DMS53 (cell line): ENCODE measurements at places on chromosomes 12 and 14.
A peak's percentile ranks its signal among the peaks of the same experiment; 100 is the strongest.

- no peak for DNase-seq
Measured at GRCh38 chr12:3437986-3438385, 53.0 kb upstream of the PRMT8 start.

DNA sequence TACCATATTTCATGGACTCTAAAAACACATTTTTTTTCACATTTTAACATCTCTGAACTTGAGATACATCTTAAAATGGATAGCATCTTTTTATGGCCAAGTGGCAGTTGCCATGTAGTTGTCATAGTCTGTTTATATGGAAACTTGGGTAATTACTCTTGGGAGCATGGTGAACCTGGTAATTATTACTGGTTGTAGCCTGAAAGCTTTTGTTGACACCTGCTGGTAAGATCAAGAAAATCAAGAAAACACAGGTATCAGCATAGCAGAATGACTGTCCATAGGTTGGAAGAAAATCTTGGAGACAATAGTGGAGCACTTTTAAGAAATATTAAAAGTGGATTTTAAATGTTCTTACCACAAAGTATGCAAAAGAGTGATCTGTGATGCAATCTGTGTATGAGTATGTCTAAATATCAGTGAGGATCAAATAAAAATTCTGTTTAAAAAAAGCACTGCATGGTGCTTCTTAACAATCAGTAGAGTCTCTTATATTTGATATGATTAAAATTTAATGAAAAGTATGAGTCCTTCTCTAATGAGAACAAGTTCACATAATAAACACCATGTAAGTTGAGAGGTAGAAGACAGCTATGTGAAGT is 44.2 kb downstream of the TTC8 start:
- DNase-seq = peak; percentile 48

DNA sequence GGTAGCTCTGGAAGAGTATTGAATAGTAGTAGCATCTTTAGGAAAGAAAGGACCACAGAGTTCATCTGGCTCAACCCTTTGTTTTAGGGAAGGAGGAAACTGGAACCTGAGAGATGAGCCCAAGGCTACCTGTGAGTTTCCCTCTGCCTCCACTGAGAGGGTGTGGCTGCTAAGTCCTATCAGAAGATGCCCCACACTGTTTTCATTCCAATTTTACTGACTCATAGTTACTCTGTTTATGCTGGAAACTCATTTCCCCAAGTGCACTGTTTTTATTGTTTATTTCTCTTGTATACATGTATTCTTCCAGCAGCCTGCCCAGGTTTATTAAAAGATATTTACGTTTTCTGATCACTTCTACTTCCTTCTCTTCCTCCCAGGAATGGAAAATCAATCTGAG is 127.4 kb upstream of the ARHGAP5 start:
- DNase-seq = no peak

DNA sequence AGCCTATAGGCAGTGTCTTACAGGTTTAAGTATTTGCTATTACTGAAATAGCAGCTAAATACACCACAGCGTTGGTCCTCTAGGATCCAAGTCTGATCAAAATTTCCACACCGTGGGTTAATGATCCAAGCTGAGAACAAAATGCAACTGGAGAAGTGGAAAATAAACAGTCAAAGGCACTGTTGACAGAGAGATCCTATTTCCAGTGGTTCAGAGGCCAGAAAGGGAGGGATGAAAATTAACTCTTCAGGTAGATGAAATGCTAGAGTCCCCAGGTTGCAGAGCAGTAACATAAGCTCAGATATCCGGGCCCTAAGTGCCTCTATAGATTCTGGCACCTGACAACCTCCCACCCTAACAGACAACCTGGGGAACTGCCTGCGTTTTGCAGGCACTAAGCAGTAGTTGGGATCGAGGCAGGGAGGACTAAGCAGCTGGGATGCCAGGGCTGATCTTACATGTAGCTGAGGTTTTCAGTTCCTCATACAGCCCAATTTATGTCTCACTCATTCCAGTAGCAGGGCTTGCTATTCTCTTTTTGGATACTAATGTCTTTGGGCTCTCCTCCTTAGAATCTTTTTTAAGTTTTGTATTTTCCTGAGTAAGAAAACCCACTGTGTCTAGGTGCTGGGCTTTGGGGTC is 42.7 kb upstream of the CRACR2A start:
- peak; percentile 100 for DNase-seq

DNA sequence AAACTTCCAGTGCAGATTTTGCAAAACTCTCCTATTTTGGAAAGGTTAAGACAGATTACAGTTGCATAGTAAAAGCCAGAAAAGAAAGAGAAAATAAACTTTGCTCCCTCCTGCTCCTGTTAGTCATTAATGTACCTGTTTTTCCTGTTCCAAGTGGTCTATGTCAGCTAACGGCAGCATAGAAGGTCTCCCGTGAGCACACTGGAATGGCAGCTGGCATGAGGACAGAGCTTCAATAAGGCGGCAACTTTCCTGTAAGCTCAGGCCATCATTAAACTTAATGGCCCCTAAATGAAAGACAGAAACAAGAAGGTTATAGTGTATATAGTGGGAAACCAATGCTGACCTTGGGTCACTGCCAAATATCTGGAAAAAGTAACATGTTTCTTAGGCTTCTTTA is 16.0 kb downstream of the EIF2B2 start:
- peak; percentile 21 for DNase-seq

GRCh38 chr14:85380881-85381280 is 149.1 kb upstream of the FLRT2 start:
- no peak for DNase-seq
